ENCODE measurements at places on chromosomes 6 and 20.
A peak's percentile ranks its signal among the peaks of the same experiment; 100 is the strongest.

DNA sequence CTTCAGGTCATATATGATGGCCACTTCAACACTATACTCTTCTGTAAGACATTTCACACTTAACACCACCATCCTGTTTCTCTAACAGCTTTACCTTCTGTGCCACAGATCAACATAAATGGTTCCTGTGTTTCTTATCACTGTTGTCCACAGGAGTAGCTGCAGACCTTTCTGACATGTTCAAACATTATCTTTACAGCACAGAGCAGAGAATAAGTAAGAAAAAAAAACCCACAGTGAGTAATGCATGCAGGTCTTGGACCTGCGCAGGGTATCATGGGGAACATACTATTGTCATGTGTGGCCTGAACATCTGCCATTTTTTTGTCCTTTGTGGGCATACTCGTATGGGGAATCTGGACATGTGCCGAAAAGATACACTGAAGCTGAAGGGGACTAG is 161.9 kb downstream of the KIF16B start:
- DNase-seq: no peak

DNA sequence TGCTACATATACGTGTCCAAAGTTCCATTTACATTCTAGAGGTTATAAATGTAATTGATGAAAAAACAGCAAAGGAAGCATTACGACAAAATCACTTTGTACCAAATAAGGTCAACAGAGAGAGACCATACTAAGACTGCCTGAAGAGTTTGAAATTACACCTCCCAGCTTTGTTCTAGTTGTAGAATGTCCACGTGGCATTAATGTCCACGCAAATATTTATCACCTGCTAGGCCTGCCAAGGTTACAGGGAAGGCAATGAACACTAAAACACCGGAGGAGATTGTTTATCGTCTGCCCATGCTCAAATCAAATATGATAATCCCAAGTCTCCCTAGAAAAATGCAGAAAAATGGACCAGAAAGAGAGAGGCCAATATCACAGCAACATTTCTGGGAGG is 6.2 kb downstream of the RALGAPA2 start:
- no peak for DNase-seq

- no peak for DNase-seq
These were observed 7.7 kb downstream of the GRM4 start for GRCh38 chr6:34138191-34138590.

DNA sequence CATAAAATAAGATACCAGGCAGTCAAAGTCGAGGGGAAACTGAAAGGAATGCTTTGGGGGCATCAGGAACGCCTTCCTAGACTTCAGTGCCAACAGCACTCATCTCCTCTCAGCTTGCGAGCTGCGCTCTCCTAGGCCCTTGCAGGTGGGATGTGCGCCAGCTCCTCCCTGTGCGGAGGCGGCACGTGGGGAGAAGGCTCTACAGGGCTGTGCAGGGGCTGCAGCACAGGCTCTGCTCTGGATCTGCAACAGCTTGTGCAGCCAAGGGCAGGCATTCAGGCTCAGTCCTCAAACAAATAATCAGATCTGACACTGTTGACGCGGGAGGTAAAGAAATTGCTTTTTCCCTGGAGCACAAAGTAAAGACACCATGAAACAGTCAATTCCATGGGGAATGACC is 144.8 kb downstream of the TTLL2 start:
- DNase-seq: no peak

DNA sequence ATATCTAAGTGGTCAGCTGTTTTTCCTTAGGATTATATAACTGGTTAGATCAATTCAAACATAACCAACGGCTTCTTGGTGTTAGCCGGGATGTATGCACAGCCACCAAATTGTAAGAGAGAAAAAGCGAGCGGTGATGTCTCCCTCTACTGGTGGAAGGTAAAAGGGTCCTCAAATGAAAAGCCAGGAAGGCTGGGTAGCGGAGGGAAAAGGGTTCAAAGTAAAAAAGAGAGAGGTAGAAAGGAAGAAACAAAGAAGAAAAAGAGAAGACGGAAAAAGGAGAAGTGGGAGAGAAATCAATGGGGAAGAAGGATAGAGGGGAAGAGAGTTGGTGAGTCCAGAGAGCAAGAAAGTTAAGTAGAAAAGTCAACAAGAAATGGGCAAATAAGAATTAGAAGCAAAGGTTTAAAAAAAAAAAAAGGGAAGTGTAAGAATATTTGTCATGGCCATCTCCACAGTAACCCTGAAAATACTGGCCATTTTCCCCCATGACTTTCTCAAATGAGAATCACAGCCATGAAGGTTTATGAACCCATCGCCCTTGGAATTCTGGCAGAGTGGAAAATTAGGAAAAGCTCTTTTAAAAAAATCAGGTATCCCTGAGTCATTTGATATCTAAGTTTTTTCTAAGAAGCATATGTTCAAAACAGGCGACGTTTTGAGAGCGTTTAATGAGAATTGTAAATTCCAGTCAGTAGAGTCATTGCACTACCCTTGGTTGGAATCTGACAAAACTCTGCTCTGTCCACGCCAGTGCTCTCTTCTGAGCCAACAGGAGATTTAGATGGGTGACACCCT is 155.6 kb upstream of the SNX9 start:
- peak; percentile 38 for DNase-seq

DNA sequence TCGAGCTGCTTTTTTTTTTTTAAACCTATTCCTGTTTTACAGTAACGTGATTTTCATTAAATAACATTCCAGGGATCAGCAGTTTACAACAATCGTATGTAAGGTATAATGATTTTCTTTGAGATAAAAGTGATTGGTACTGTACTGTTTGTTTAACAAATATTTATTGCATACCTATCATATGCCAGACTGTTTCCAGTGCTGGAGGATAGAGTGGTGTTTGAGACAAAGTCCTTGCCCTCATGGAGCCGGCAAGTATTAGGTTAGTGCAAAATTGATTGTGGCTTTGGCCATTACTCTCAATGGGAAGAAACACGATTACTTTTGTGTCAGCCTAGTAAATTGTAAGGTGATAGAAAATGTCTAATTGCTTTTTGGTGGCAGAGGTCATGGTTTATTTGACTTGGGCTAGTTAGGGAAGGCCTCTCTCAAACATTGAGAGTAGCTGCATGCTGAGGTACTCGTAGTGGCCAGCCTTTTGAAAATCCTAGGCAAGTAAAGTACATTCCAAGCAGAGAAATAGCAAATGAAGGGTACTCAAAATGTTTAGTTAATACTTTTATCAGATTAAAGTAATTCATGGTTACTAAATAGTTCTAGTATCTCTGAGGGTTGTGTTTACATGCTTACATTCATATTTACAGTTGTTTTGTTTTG is 35.6 kb downstream of the PHF3 start:
- no peak for DNase-seq

DNA sequence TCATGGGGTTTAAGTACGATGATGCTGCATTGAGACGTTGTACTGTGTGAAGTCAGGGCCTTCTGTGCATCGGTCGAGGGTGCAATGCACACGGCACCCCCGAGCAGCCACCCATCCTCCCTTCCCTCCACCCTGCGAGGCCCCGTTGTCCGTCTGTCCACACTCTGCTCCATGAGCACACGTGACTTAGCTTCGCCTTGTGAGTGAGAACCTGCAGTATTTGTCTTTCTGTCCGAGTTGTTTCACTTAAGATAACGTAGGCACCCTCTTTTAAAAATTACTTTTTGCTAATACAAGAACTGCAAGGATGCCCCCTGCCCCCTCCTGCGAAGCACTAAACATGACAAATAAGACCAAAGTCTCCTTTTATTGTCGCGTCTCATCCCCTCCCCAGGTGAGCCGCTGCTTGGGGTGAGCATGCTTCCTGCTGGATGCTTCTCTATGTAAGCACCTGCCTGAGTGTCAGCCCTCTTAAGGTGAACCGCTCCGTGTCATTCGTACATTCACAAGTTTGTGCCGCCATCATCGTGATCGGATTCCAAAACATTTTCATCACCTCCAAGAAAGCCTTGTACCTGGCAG is 3.6 kb upstream of the RBBP8NL start:
- no peak for DNase-seq

DNA sequence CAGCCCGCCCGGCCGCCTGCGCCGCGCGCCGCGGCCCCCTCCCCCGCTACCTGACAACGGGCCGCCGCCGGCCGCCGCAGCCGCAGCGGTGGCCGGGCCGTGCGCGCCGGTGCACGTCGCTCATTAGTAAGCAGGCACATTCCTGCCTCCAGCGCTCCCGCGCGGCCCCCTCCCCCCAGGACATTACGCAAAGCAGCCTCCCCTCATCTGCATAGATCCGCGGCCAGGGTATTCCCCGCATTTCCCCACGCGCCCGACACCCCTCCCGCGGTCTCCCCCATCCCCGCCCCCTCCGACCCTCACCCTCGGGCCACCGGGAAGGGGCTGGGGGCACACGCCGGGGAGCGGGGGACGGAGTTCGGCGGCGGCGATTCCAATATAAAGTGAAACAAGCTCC is at the start of gene HIVEP2:
Gene HIVEP2 (minus strand): TSS at position 128 of the 397 bp plus-strand sequence. CDS start 170,438 bp downstream, outside the sequence.
- no peak for DNase-seq

DNA sequence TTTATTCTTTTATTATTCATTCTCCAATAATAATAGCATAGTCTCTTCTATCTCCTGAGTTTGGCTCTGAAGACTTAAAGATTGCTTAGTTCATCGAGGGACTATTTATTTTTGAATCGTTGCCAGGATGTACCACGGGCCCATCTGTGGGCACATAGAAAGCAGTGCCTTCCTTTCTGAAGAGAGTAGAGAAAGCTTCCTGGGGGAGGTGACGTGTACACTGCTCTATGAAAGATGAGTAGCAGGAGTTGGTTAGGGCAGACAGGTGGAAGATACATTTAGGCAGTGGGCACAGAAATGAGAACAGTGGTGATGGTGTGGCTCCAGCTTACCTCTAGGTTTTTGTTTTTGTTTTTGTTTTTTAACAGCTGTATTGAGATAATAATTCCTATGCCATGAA is 98.4 kb downstream of the CDKAL1 start:
- no peak for DNase-seq

DNA sequence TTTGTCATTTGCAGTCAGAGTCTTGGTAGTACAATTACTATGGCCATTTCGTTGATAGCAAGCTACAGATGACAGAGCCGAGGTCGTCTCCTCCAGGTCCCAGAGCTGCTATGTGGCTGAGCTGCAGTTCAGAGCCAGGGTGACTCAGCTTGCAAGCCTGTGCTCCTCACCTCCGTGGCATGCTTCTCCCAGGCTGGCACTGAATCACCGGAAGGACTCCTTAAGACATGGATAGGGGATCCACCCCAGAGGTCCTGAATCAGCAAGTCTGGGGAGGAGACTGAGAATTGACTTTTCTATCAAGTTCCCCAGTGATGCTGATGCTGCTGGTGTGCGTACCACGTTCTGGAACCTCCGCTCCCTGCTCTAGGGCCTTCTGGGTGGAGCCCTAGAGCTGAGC is 291.2 kb downstream of the CDH26 start:
- no peak for DNase-seq

DNA sequence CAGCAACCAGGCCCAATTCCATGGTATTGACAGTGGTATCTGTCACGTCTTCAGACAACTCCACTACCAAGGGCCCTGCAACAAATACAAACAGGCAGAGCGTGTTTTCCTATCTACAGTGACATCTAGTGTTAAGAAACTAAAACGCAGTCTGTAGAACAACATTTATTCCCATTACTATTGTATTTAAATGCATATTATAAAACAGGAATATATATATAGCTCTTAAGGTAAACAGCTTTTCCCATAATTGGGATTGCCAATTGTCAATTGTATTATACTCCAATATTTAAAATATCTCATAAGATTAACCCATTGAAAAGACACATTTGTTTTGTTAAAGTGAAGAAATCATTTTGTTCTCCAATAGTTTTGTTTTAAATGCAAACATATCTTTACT is 97.2 kb downstream of the KIF16B start:
- DNase-seq: no peak

DNA sequence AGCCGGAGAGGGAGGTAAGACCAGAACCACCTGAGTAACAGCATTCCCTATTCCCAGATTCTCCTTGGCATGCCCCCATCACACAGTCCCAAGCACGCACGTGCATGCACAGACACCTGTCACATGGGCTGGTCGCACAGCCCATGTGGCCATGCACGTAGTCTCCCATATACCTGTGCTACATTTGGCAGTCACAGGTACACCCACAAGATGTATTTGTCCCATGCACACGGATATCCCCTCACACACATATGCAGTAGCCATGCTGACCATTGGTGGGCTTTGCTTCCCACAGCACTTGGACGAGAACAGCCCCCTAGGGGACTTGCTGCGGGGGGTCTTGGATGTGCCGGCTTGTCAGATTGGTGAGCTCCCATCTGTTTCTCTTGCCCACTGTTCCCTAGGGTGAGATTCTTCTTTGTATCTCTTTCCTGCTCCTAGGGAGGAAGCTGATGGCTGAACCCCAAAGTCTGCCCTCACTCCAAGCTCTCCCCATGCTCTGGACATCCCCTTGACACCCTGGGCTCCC is 31.9 kb downstream of the PLCG1 start:
- no peak for DNase-seq

DNA sequence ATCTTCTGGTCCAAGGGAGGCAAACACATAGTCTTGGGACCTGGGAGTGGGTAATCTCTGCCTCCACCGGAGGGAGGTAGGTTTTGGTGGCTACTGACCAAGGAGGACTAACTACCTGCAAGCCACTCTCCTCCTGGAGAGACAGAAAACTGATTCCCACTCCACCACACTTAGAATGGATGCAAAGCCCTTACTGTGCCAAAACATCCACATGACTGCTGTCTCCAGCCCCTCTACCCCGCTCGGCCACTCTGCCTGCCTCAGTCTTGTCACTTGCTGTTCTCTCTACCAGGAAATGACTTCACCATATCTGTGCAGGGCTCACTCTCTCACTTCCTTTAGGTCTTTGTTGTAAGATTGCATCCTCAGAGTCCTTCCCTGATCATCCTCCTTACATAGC is 129.5 kb upstream of the ARG1 start:
- no peak for DNase-seq

DNA sequence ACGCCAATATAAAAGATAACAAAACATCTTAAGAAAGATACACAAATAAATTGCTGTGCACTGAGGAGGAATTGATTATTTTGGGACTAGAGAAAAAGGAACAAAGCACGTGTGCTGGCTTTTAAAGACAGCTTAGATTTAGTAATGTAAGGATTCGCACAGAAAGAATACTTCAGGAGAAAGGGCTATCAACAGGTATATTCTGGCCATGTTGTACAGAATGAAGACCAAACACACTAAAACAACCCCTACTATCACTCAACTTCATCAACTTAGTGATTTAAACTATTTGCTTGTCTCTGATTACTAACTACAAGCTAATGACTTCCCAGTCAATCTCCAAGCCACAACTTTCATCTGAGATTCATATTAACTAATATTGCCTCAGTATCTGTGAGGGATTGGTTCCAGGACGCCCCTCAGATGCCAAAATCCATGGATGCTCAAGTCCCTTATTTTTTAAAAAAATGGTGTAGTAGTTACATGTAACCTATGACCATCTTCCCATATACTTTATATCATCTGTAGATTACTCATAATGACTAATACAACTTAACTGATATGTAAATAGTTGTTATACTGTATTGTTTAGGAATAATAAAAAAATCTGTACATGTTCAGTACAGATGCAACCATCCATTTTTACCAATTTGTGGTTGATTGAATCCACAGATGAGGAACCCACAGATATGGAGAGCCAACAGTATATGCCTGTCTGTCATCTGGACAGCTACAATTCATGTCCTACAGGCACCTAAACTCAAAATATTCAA is 4.5 kb downstream of the DEK start:
- no peak for DNase-seq

GRCh38 chr20:47496118-47496517 is 5.6 kb upstream of the NCOA3 start:
- no peak for DNase-seq

All from NCI-H187 treated with DMSO at 0.1 percent for 48 hours (cell line).